ENCODE measurements at places on chromosomes 5 and 9.

- no peak for DNase-seq
These were observed 94.3 kb downstream of the RPS23 start for GRCh38 chr5:82183828-82184227.

DNA sequence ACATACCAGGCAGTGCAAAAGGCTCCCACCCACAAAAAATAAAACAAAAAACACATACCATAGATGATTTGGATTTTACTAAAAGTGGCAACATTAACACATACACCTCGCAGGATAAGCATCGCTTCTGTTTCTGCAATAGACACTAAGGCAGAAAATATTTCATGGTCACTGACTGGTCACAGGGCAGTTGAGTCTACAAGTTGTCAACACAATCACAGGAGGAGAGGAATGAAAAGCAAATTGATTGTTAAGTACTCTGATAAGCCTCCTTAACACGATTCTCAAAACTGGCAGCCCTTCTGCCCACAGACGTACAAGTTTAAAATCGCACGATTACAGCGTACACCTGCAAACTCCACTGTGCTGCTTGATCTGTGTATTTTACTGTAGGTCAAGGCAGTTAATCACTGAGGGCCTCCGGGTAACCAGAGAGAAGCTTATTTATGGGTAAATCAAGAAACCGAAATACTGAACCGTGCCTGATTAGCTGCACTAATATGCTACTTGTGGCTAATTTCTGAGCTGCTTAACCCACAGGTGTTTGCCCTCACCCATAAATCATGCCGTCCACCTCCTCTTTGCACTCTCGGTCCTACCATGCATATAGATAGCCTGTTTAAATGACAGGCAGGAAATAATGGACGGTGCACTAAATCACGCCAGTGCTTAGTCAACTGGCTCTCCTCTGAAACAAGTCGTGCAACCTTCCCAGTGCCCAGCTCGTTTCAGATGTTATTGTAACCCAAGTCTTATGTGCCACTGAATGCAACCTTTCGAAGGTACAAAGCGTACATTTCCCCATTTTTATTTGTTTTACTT lies 659.4 kb upstream of the ADAMTS16 start:
- DNase-seq = no peak

GRCh38 chr9:134058716-134059115 lies 9.1 kb downstream of the BRD3 start:
- no peak for DNase-seq

DNA sequence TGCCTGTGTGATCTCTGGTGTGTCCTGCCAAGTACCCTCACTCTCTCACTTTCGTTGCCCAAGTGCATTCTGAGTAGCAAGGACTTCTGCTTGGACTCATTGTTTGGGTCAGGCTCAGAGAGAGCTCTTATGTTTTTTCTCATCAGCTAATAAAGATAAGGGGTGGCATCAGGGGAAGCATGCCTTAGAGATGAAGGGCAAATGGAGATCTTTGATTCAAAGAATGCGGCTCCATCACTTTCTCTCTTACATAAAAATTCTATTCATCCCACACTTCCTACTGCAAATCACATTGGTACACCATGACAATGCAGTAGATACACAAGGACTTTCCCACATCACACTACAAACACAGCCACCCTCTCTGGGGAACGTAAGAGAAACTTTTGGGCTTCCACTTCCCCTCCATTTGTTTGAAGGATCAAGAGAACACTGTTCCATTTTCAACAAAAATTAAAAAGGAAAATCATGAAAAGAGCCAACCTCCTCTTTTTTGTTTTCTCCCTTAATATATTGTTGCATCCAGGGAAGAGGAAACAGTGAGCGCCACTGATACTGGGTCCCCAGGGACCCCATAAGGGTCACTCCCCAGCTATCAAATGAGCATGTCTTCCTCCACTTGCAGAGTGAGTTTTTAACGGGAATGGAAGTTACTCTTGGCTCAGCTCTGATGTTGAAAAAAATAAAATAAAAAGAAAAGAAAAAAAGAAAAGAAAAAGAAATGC lies 73.0 kb downstream of the ZNF366 start:
- DNase-seq = no peak

- no peak for DNase-seq
These were observed 7.5 kb upstream of the REEP5 start for GRCh38 chr5:112929336-112930081.

DNA sequence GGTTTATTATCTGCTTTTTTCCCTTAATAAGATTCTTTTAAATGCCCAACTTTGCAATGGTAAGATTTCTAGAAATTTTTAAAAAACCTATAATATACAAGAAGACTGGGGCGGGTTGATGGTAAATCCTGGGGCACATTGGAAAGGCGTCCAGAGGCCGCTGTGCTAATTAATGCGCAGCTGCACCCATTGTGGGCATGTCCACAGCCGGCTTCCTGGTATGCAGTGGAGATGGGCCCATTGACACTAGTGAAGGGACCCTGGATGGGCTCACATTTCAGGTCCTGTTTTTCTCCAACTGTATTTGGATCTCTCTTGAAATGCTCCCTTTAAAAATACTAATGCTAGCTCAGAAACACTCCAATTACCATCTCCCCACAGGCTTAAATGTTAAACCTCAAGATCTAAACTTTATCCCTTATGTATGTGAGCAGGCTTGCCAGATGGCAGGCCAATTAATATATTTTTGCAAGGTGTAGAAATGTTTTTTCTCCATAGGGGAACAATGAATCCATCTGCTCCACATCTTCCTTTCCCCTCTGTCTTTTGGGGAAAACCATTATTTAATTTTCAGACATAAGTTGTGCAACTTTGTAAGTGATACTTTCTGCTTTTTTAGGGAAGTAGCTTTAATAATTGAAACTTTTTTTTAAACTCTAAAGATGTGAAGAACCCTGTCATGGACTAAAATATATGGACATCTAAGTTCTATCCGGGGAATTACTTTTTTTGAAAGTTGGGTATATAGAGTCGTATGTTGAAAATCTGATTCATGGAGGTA lies 177.3 kb downstream of the CD180 start:
- DNase-seq = no peak

DNA sequence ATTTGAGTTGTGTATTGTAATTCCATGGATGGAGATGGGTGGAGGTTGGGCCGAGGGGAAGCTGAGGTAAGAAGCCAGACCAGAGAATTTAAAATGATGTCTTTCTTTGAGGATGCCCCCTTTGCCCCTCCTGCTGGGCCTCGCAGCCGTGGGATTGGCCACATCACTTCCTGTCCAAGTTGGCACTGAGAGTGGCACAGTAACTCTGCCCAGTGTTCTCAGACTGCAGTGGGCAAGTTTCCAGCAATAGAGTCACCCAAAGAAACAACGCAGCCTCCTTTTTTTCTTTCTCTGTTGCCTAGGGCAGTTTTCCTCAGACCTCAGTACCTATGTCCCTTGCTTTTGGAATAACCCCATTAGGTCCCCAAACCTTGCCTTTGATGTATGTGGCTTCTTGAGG lies 306.6 kb upstream of the DMRT1 start:
- no peak for DNase-seq

DNA sequence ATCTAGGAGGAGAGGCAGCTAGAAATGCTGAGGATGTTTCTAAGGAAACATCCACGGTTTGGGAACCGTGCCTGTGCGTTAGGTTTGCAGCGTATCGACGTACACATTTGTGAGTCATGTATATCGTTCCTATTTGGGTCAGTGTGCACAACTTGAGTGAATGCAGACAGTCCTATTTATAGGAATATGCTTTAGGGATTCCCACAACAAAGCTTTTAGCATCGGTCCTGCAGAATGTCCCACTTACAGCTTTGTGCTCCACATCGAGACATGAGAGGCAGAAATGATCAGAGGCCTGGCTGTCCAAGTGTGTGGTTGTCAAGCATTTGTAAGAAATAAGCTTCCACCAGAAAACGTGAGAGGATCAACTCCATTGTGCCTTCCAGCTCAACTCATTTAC lies 1282.7 kb upstream of the WWC1 start:
- no peak for DNase-seq

GRCh38 chr5:122751293-122751782 lies 23.5 kb upstream of the SNX2 start:
- DNase-seq = no peak

DNA sequence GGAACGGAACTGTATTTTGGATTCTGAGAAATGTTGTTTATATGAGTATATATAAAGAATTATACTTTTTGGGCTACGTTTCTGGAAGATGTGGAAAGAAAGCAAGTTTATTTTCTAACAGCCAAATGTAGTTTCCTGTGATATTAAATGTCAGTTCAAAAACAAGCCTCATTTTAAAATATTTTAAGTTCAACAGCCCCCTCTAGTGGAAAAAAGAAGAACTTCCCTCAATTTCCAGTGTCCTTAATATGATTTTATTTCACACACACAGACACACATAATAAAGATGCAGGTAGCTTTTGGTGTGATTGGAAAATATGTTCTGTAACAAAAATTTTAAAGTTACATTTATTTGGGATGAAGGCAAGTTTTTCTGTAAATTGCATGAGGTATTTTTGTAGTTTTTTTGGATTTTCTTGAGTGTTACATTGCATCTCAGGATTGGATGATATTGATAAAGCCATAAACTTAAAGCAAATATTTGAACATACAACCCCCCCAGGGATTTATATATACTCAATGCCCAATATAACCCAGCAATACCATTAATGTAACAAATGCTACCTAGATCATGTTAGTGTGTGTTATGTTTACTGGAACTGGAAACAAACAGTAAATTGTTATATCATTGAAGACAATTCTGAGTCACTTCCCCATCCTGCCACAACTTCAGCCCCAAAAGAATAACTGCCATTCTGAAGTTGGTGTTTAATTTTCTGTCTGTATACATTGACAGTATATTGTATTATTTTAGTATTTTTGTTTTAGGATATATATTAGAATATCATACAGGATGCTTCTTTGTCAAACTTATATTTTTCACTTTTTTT lies 54.0 kb downstream of the CCDC171 start:
- DNase-seq = no peak

All from activated CD4-positive, alpha-beta T cell treated with anti-CD3 and anti-CD28 coated beads, Interleukin-2, amount 50 U/mL, for 4 hours (primary cell).